ENCODE measurements at places on chromosomes 2 and 18.
A peak's percentile ranks its signal among the peaks of the same experiment; 100 is the strongest.

GRCh38 chr2:106868275-106868674 lies 17.7 kb downstream of the ST6GAL2 start:
- DNase-seq: peak; percentile 68

DNA sequence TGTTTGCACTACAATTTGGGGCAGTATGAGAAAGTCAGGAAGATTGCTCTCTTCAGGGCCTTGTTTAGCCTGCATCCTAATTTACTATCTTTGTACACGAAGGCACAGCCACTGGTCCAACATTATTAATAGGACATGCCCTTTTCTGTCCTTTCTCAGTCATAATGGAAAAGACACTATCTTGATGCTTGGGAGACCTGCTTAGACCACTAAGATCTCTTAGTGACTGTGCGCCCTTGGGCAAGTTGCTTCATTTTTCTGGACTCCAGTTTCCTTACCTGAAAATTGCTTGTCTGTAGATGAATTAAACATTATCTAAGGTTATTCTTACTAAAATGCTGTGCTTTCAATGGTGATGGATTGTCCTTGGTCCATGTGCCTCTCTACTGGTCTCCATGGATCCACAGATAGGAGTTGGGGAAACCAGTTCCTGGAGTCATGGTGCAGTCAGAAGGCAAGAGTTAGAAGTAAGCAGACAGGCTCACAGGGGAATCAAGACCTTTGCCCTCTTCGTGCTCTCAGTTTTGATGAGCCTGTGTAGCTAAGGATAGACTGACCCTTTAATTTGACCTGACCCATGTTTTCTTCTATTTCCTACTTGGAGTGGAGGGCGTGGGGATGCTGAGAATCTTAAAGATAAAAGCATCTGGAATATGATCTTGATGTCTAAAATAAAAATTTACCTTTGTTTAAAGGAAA lies 114.0 kb downstream of the RAPGEF4 start:
- DNase-seq: no peak

DNA sequence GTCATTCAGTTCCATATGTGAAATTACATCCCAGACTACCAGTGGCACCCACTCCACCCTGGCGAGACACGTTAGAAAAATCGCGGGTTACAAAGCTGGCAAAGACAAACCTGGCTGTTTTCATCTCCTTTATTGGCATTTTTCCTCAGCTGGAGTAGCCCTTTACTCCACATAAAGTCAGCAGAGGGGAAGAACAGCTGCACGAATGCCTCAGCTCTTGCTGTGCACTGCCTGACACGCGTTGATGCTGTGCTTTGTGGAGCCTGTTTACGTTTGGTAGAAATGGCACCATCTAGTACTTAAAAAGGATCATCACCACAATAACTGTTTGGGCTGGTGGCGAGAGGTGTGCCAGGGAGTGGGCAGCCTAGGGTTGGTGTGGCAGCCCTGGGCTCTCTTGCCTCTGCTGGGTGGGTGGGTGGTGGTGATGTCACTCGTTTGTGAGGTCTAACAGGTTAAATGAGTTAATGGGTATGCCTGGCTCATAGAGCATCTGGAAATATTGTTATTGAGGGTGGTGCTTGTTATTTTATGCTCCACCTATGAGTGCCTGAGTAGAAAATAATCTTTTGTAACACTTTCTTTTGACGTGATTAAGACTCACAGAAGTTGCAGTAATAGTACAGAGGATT lies 16.4 kb downstream of the FARP2 start:
- DNase-seq: peak; percentile 25

DNA sequence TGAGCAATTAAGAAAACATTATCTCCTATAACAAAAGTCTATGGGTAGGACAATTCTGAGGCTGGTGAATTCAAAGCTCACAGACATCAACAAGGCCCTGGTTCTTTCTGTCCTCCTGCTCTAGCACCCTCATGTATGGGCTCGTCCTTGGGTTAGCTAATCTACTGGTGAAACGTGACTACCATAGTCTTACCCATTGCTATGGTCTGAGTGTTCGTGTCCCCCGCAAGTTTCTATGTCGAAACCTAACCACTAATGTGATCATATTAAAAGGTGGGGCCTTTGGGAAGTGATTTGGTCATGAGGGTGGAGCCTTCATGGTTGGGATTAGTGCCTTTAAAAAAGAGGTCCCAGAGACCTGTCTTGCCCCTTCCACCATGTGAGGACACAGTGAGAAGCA lies 564.7 kb downstream of the TNS1 start:
- DNase-seq: no peak

DNA sequence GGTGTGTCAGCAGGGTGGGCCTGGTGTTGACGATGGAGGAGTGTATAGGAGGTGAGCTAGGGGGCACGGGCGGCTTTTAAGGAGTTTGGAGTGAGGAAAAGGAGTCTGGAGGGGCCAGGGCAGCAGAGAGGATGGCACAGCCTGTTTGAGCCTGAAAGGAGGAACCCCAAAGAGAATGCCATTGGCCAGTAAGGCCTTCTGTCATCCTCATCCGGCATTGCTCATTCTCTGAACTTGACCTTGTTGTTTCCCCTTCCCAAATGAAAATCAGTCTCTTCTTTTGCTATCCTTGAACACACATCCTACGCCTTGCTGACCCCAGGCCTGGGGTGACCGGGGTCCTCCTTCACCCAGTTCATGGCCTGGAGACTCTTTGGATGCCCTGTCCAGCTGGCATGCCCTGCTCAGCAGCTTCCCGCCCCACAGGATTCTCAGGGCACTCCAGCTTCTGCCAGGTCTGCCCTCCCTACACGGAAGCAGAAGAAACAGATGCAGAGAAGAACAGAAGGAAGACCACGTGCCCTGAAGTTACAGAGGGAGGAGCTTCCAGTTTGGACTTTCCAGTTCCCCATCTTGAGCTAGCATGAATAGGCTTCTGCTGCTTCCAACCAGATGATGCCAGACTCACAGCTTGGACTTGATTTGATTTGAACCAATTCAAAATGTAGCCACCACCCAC lies 20.5 kb upstream of the KIF3C start:
- no peak for DNase-seq

- DNase-seq: no peak
Observed at GRCh38 chr2:239913636-239914417, 111.3 kb downstream of the NDUFA10 start.

DNA sequence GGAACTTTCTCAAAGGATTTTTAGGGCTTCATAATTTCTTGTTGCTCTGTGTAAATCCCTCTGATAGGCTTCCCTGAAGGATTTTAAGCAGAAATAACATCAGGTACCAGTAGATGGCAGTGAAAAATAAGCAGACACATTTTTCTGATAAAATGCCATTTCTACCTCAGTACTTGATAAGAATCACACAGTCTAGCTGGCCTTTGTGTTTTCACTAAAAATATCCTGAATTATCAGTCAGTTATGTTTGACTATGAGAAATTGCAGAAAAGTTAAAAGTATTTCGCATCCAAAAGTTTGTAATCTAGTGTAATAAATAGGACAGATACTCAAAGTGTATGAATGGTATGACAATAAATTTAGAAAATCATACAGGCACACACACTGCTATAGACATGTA lies 68.7 kb downstream of the DNAJC10 start:
- peak; percentile 56 for DNase-seq

Data from NCI-H82 (cell line).